ENCODE measurements at places on chromosomes 12 and 14. TPM values are rescaled to one million over a fixed set of nuclear protein-coding genes. Genes with fewer than 3 reads are reported as not detected.

DNA sequence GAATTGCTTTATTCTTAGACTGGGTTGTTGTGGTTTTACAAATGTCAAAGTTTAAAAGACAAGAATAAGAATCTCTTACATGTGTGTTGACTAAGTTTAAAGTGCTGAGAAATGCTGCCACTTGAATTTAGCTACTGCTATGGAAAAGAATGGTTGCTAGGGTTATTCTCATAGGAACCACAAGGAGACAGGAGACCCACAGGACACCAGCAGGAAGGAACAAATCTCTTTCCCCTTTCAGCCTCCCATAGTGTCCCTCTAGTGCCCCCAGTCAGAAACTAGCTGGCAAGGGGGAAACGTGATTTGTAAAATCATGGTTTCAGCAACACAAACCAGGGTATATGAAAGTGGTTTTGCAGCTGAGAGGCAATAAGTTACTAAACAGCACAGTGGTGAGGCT is 102.7 kb downstream of the ST8SIA1 start:
- no peak for DNase-seq

DNA sequence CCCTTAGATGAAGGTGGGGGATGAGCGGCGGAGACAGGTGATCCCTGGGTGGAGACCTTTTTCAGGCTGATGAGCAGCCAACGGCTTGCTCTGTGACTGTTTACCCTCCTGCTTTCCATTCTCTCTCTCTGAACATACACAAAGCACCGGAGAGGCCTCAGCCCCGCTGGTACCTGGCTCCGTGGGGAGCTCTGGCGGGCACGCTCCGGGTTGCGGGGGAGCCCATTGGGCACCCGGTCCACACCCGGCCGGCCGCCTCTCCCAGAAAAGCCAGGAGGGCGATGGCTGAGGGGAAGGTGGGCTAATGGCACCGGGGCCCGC is 545 bp downstream of the SMARCC2 start:
- peak; percentile 25 for DNase-seq

- no peak for DNase-seq
Observed at GRCh38 chr14:23442721-23443356, 7.4 kb upstream of the MYH7 start.

GNB3 gene
- total RNA-seq, result 0.14 TPM

DNA sequence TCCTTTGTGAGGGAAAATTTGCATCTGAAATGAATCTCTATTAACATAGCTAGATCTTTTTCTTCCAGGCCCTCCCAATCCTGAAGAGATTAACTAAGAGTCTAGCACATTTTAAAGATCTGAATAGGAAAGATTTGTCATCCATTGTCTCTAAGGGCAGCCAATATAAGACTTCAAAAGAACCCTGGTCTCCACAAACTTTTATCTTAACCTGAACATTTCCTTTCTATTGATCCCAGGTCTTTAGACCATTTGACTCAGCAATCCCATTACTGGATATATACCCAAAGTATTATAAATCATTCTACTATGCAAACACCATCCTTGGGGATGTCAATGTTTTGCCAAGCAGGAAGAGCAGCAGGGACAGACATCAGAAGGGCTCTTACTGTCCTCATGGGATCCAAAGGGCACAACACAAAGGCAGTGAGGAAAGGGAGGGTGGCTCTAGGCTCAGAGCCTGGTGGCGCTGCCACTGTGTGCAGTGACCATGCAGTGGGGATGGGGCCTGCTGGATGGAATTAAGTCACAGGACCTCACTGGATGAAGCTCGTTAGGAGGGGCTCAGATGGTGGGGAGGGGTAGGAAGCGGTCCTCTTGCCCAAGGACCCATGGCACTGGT is 12.7 kb upstream of the BDKRB2 start:
- no peak for DNase-seq

KRT5 gene
- total RNA-seq, result 326 TPM

KLRF2 gene
- total RNA-seq, result 0.76 TPM

DNA sequence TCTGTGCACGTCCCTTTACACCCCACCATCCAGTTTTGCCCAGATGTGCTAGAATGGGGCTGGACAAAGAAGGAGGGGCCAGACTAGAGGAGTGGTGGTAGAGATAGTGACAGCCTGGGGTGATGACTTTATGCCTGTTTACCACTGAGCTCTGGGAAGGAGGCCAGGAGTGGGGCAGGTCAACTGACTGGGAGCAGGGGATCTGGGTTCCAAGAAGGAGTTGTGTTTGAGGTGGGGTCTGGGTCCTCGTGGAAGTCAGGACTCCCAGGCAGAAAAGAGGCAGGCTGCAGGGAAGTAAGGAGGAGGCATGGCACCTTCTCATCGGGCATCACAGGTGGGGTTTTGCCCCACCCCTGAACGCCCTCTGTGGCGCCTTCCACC is 315 bp downstream of the LTB4R2 start:
- DNase-seq, result no peak

- no peak for DNase-seq
Observed at GRCh38 chr14:50402965-50403364, 6.3 kb upstream of the CDKL1 start.

Data from thymus (tissue), 14 donors.